ENCODE measurements at places on chromosomes 3 and 15.

- no peak for DNase-seq
Observed at GRCh38 chr15:26866298-26867199, at the start of gene GABRA5. GABRA5 (plus strand) TSS chr15:26867062; CDS start chr15:26869249, 2,187 bp downstream.

DNA sequence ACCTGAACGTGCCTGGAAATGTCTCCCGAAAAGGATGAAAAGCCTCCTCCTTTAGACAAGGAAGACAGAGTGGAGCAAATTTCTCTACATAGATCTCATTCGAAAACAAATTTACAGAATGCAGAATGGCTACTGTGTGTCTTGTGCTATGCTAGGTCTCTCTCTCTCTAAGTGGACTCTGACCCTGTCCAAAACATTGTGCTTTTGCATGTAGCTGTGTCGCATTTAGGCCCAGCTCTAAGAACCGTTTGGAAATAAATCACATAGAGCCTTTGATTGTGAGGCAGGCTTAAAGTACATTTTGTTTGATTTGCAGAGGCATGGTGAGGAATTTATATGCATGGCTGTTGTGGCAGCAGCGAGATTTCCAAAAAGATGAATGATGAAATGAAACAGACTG lies 198.0 kb downstream of the SV2B start:
- DNase-seq: no peak

DNA sequence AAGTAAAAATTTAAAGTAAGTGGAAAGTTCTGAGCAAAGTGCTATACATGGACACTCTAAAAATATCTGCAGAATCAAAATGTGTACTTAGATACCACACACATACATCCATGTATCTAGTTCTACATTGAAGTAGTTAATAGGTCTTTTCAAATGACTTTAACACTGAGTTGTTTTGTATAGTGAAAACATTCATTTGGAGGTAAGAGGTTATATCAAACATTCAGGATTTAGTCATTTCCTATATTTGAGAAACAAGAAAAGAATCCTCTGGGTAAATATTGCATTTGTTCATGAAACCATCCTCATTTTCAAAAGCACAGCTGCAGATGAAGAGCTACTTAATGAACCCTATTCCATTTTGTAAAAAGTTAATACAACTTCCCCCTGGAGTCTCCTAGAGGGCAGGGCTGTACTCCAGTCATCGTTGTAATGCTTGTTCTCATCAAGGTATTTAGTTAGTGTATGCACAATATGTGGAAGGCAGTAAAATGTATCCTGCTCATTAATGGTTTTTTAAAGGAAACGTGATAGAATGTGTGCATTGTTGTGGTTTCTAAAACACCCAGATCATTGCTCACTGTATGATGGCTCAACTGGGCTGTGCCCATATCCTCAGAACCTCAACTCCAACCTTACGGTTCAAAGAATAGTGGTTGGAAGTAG lies 26.2 kb downstream of the ARPP21 start:
- DNase-seq: no peak

DNA sequence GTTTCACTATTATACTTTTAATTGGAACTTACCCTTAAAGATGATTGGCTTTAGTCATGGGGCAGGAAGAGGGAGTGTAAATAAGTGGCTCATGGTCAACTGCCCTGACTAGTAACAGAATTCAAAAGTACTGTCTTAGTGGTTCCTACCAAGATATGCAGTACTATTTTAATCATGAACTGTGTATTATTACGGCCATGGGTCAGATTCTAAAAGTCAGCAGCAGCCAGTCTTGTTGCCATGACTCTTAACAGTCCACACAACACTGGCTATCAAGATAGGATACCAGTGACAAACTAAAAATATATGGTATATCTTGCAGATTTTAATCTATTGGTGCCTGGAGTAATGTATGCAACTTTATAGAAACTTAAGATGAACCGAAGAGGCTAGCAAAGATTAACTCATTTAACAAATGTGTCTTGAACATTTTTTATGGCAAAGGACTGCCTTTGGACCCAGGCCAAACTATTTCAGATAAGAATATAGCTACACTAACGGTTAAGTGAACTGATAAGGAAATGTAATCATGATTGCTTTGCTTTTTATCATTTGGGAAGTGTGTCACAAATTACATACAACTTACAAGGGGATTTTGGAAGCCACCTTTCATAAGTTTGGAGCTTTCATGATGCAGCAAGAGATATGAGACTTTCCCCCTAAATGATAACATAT lies 163.7 kb downstream of the TCF12 start:
- DNase-seq: no peak

GRCh38 chr3:51669241-51670052 lies 1.6 kb upstream of the TEX264 start:
- peak; percentile 84 for DNase-seq
